ENCODE measurements at places on chromosomes 6 and 20.

DNA sequence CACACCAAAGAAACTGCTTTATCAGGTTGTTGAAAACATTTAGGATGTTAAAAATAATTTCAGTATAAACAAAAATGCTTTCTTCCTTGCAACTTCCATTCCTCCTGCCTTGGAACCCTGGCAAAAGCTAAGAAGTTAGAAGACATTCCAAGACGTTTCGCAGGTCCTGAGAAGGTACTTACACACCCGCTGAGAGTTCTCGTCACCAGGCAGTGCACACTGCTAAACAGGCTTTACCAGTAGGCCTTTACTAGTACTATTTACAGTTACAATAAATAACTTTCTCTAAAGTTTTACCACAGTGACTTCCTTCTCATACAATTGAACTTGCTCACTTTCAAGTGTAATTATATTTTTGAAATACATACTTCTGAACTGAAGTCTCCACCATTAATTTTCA is 81.4 kb upstream of the RPS6KA2 start:
- DNase-seq, result no peak

- DNase-seq, result no peak
These were observed 61.7 kb downstream of the CDH22 start for GRCh38 chr20:46246559-46246958.

GRCh38 chr20:32792731-32793458 is 26.9 kb upstream of the MAPRE1 start:
- no peak for DNase-seq

GRCh38 chr6:20664250-20664649 is 130.0 kb downstream of the CDKAL1 start:
- no peak for DNase-seq

DNA sequence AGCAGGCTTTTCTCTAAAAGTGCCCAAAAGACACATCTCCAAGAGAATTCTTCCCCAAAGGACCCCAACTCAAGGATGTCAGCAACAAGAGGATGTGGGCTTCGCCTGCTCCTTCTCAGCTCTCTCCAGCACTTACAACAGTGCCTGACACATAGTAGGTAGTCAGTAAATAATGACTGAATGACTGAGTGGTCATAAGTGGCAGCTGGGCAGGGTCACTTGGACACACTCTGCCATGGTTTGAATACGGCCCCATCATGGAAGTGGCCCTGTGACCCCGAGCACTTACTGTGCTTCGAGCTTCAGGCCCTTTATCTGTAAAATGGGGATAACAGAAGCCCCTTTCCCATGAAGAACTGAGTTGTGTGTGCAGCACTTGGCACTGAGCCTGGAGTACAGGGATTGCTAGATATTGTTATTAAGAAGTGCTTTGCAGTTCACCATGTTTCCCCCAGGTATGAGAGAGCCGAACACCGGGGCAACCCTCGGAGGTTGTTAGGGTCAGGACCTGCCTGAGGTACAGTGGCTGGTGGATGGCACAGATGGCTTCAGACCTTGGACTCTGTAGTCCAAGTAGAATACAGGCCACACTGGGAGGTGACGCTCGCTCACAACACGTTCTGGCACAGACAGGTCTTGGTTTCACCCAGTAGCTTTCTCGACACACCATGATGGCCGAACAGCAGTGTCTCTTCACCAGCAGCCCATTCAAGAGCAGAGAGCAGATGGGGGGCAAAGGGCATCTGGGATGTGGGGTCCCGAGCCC is 56.0 kb downstream of the NOL4L start:
- DNase-seq, result no peak

DNA sequence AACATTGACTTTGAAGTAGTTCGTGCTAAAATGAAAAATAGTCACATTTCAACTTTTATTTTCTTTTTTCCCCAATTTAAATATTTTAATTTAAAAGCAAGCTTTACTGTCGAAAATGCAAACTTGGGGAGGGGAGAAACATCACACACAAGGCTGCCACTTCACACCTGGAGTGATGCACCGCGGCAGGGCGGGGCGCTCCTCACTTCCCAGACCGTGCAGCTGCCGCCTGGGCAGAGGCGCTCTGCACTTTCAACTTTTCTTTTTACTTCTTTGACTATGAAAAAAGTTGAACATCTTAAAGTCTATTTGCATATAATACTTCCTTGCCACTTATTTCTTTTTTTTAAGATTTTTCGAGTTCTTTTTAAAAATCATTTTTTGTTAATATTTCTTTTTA is 993.3 kb upstream of the GJE1 start:
- DNase-seq, result no peak

DNA sequence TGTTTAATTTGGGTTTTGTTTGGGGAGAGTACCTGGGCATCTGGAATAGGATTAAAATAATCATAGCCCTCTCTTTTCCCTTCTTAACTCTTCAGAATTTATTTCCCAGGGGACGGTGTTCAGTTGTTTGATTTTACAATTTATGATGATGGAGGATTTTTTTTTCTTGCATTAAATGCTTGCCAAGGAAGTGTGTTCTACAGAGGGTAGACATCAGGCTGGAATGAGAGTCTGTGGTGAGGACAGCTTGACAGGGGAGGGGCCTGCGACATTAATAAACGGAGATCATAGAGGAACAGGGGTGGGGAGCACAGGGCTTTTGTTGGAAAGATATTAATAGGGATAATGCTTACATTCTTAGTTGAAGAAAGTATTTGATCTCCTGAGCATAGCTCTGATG is 297.5 kb downstream of the CLIC5 start:
- DNase-seq, result no peak

- no peak for DNase-seq
These were observed 179.7 kb upstream of the SHLD1 start for GRCh38 chr20:5570452-5570851.

DNA sequence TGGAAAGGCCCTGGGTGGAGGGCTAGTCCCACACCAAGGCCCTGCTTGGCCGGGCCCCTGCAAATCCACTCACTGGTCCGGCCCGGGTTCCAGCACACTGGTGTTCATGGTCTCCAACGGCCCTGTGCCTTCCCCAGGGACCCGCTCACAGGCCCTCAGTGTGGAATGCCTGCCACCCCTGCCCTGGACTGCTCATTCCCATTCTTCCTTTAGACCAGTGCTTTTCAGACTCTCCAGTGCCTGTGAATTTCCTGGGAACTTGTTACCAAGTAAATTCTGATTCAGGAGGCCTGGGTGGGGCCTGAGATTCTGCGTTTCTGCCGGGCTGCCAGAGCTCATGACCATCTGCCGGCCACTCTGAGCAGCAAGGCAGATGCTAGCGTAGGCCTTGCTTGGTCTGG is 5.7 kb upstream of the PXDC1 start:
- DNase-seq, result no peak

- DNase-seq, result no peak
These were observed 37.6 kb upstream of the PLCB1 start for GRCh38 chr20:8094415-8094818.

DNA sequence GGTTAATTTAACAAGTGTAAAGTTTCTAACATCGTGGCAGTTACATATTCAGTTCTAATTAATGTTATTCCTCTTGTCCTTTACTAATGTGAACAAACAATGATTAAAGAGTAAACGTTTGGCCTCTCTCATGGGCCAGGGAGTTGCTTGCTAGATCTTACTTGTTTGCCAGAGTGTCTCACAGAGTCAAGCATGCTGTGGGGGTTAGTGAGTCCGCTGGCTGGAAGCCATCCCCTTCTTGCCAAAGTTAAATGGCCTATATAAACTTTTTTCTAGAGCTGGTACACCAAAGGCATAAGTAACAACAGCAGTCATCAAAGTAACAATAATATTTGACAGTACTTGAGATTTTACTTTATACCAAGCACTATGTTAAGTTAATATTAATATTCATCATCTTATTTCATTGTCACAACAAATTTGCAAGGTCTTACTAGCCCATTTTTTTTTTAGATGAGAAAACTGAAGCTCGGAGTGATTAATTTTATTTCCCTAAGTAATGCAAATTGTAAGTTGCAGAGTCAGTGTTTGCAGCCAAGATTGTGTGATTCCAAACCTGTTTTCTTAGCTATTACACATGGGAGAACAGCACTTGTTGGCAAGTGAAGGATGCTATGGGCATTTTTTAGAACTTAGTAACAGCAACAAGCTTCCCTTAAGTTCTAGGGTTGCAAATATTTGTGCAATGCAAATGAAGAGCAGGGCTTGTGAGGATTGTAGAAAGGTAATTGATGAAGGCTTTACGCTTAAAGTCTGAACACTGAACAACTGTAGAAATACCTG is 224.5 kb downstream of the RFPL4B start:
- no peak for DNase-seq

All from NT2/D1 (cell line).